ENCODE measurements at places on chromosomes 3 and 15.

DNA sequence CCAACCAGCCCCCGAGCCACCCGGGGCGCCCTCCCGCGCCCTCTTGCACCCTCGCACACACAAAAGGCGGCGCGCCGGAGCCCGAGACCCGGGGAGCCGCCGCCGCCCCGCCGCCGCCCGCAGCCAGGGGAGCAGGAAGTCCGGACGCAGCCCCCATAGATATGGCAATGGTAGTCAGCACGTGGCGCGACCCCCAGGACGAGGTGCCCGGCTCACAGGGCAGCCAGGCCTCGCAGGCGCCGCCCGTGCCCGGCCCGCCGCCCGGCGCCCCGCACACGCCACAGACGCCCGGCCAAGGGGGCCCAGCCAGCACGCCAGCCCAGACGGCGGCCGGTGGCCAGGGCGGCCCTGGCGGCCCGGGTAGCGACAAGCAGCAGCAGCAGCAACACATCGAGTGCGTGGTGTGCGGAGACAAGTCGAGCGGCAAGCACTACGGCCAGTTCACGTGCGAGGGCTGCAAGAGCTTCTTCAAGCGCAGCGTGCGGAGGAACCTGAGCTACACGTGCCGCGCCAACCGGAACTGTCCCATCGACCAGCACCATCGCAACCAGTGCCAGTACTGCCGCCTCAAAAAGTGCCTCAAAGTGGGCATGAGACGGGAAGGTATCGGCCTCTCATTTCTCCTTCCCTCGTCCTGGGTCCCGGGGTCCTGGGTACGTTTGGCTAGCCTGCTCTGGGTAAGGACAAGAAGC lies 1.6 kb downstream of the NR2F2 start:
- peak; percentile 50 for DNase-seq

- DNase-seq = no peak
These were observed 42.6 kb downstream of the CLDN1 start for GRCh38 chr3:190279690-190280089.

GRCh38 chr15:58440158-58440910 lies 8.5 kb downstream of the LIPC start:
- no peak for DNase-seq

DNA sequence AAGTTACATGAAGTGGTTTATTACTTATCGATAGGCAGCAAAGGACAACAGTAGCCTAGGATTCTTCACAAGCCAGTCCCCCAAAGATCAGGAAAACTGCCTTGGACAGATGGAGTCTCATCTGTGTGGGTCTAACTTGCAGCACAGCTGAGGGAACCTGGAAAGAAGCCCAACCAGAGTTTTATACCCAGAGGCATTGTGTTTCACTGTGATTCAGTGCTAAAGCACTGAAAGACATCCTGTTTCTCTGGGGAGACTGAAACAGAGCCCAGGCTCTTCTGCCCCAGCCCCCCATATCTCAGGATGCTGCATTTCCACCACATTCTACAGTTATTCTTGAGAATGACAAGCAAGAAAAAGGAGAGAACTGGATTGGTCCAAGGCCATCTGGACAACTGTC lies 48.2 kb upstream of the PYDC2 start:
- DNase-seq = peak; percentile 39

GRCh38 chr15:40102897-40103858 lies 5.5 kb downstream of the BMF start:
- peak; percentile 87 for DNase-seq

All from lung (tissue), 17 donors.